ENCODE measurements at places on chromosomes 12 and 14.

GRCh38 chr14:61535032-61535431 is 160.3 kb upstream of the HIF1A start:
- DNase-seq, result no peak

- DNase-seq, result no peak
Measured at GRCh38 chr14:68286667-68287066, 467.1 kb downstream of the RAD51B start.

GRCh38 chr12:89080793-89081465 is 271.4 kb downstream of the DUSP6 start:
- DNase-seq, result no peak

GRCh38 chr14:63663428-63664341 is 22.0 kb upstream of the WDR89 start:
- no peak for DNase-seq

- no peak for DNase-seq
Measured at GRCh38 chr14:101075025-101075800, 171.7 kb upstream of the RTL1 start.

- peak; percentile 2 for DNase-seq
Measured at GRCh38 chr12:20695232-20695631, at the start of gene SLCO1C1. SLCO1C1 (plus strand) TSS chr12:20695332; CDS start chr12:20699577, 4,245 bp downstream.

DNA sequence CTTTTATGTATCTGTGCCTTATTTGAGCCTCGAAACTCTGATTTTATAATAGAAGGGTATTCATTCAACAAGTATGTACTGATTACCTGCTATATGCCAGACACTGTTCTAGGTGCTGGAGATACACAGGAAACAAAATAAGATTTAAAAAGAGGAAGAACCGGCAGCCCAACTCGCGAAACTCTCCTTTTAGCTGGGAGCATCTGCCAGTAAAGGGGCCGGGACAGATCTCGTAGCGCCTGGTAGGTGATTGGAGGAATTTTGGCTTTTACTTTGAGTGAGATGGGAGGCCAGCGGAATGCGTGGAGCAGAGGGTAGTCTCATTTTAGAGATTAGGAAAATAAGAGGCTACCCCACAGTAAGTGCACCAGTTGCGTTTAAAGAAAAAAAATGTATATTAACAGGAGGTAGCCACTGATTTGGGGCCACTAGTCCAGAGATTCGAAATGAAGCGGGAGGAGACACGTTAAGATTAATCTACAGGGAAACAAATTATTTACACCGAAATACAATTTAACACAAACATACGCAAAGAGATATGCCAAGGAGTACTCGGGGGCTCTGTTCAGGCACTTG is 520 bp upstream of the MON2 start:
- DNase-seq, result no peak

DNA sequence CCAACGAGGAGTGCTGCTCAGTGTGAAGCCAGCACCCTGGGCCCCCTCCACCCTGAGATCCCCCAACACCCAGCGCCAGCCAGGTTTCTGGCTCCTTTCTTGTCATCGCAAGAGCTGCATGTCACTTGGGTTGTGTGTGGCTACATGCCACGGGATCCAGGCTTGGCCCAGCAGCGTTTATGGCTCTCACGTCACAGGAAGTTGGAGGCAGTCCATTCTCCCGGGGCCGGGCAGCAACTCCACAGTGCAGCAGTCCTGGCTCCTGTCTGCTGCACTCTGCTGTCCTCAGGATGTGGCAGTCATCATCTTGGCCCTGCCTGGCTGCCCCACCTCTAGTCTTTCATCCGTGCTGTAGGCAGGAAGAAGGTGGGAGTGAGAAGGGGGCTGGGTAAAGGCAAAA is 78.3 kb downstream of the AACS start:
- DNase-seq, result no peak

- no peak for DNase-seq
Measured at GRCh38 chr12:31218203-31219025, 107.5 kb downstream of the SINHCAF start.

DNA sequence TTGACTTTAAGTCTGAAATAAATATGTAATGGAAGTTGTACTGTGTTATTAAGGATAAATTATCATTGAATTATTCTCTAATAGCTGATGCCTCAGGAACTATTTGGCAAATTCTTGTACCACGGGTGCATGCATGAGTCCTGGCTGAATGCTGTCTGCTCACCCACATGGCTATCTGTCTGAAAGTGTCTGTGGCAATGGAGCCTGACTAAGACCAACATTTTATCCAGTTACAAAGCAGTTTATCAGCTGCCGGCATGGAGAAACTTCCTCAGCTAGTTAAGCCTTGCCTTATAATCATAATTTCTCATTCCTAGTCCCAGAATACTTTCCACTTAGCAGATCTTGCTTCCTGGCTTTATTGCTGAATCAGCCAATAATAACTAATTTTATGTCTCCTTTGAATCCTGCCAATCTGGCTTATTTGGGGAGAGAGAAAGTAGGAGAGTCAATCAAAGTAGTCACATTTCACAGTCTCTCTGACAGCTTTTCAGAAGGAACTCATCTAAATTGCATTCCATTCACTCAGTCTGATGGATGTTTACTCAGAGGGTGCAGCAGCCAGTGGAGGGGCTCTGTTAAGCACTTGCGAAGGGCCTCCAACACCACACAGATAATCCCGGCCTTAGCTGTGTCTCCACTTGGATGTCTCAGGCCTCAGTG is 280.6 kb upstream of the CLEC14A start:
- DNase-seq, result no peak

- DNase-seq, result no peak
Measured at GRCh38 chr14:94051115-94051514, 25.0 kb downstream of the OTUB2 start.

DNA sequence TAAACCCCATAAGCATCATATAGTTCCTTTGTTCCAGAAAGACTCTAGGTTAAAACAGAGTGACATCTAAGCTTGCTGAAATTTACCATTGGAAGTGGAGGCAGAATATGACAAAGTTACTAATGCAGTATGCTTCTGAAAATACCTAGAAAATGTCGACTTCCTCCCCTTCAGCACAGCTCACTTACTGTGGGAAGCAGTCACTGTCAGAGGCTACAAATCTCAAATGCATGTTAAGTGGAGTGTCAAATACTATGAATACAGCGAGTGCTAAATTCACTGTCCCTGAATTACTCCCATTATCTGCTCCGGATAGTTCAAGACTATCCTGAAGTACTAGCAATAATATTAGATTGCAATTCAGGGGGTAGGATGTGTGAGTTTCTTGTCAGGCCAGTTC is 1454.6 kb downstream of the AACS start:
- no peak for DNase-seq

GRCh38 chr12:52267699-52268098 is 6.7 kb upstream of the KRT86 start:
- no peak for DNase-seq

DNA sequence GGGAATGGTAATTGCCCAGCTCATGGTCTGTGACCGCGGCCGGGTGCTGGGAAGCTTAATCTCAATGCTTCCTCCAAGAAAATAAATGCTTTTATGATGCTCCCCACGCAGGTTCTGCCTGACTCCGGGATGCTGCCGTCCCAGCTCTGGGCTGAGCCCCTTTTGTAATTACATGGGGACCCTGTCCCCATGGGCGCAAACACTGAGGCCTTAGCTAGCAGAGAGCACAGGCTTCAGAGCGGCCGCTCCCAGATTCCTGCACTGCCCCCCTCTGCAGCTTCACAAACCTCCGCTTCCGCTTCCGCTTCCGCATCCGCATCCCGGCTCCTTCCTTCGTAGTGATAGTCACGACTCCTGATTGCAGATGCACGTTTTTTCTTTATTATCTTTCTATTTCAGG is 129.5 kb downstream of the KIF26A start:
- DNase-seq, result no peak

DNA sequence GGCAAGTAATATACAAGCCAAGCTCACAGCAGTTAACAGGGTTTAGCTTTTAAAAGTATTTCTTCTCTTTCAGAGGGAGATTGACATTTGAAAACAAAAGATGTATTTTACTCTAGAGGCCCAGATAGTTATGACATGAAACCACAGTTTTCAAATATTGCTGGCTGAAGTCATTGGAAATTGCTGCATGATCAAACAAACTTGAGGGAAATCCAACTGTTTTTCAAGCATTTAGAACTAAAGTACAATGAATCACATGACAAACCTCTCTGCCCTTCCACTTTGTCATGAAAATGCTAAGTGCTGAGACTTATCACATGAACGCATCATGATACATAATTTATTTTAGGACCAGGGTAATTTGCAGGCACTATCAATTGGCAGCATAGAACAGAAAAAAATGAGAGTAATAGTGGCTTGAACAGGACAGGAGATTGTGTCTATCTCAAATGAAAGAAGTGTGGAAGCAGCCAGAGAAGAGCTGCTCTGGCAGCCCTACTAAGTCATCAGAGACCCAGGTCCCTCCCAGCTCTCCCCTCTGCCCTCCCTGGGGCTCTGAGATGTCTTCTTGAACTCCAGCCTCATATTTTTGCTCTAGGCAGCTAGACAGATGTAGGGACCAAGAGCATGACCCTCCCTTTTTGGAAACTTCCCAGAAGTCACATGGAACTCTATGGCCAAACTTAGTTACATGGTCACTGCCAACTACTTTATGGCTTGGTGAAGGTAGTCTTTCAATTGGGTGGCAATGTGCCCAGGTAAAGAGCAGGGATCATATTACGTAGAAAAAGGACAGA is 90.1 kb upstream of the PELI2 start:
- no peak for DNase-seq

Measured in retina (tissue), 1 donor.